Kasumi-1 (cell line): ENCODE measurements at places on chromosomes 11 and 22.

GRCh38 chr22:50269970-50270665 lies at the start of gene MAPK11:
TSS of gene MAPK11 (minus strand) at chr22:50270380. CDS start at chr22:50270292, 88 bp downstream.
- DNase-seq = no peak

- DNase-seq = no peak
These were observed 139.3 kb downstream of the ST3GAL4 start for GRCh38 chr11:126494831-126495230.

DNA sequence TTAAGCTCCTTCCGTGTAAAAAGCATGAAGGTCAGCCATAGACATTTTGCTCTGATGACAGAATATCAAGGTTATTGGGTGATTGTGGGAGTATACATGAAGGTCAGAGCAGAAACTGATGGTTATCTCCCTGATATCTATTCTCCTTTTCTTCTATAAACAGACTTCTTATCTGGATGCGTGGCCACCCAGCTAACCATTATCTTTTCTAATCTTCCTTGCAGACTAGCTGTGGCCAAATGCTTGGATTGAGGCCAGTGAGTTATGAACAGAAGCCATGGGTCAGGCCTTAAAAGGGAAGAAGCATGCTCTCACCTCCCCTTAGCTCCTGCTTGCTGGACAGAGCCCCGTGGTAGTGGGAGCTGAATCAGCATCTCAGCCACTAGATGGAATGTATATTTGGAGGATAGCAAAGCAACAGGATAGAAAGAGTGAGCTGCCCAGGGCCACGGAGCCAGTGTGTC lies 31.3 kb upstream of the LRRC55 start:
- DNase-seq = no peak

DNA sequence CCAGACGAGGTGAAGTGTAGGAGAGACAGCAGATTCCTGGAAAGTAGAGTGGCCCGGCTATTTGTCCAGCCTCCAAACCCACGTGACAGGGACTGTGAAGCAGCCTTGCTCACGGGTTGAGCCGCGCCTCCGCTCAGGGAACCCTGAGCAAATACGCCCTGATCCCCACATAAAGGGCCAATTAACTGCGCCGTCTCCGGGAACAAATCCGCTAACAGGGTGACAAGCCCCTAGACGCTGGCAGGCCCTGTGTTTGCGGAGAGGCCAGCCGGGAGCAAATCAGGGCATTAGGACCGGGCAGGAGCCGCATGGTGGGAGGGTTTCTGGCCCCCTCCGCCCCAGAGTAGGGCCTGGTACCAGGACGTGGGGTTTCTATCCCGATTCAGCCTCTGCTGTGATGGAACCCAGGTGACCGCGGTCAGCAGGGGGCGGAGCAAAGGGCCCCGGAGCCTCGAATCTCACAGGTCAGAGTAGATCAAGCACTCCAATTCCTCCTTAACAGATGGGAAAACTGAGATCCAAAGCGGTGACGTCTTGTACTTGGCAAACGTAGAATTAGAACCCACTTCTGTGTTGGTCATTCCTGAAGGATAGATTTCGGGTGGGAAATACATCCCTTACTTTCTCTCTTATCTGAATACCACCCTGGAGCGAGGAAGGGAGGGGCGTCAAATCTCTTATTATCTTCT lies 2.0 kb upstream of the ROBO3 start:
- DNase-seq = no peak

DNA sequence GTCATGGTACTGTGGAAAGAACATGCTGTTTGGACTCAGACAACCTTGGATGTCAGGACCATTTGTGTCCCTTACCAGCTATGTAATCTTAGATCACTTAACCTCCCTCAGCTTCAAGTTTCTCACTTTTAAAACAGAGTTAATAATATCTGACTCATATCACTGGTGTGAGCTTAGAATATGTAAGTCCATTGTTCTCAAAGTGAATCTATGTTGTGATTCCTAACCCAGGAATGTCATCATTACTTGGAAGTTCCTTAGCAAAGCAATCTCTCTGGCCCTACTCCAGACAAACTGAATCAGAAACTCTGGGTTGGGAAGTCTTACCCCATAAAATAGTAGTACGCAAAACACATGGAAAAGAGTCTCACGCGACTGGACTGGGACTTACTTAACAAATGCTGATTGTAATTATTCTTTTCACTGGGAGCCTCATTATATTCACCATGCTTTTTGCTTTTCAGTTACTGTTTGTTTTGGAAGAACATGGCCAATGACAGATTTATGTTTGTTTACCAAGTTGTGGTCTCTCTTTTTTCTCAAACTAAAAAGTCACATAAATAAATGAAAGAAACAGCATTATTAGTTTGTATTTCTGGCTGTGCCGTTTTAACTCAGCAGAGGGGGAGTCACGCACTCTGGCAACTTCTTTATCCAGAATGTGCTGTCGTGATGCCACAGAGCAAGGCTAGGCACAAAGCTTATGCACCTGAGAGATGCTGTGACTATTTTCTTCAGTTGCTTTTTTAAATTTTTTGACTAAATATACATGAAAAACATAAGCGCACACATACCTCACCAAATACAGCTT lies 217.7 kb upstream of the CTSC start:
- DNase-seq = no peak

DNA sequence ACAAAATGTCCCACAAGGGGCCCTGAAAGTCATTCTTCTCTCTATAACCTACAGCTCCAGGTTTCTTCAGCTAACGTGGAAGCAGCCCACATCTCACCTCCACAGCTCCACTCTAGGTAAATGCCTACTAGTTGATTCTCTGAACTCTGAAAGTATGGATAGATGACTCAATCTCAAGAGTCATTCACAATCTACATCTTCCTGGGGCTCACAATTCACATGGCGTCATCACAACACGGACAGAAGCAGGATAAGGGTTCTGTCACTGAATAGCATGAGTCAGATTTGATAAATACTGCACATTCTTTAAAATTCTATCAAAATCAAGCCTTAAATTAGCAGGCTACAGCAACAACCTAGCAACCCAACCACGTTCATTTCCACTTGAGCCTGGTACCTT lies 96.3 kb downstream of the PLEKHA7 start:
- DNase-seq = no peak

DNA sequence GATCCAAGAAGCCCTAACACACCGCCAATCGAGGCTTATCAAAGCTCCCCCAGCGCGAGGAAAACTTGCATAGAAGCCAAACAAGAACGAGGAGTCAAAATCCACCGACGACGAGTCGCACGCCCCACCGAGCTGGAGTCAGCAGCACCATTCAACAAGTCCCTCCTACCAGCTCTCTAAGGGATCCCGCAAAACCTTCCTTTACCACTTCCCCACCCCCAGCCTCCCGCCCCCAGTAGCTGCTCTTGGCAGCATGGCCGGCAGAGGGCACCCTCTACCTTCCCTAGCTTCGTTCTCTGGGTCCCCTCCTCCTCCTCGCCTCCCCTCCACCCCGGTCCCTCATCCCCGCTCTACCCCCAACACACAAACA lies 1.4 kb downstream of the BDNF start:
- peak; percentile 78 for DNase-seq

GRCh38 chr11:96222102-96222501 lies 120.9 kb downstream of the MAML2 start:
- no peak for DNase-seq

DNA sequence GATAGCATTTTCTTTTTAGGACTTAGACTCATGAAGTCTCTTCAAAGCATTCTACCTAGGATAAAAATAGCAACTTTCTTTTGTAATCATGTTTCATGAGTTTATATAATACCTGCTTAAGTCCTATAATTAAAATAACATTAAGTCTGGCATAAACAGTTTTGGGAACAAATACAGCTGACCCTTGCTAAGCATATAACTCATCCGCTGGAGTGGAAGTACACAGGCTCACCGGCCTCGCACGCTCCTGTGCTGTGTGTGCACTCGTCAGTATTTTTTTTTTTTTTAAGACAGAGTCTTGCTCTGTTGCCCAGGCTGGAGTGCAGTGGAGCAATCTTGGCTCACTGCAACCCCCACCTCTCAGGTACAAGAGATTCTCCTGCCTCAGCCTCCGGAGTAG lies 221.8 kb downstream of the ADAMTS15 start:
- no peak for DNase-seq

DNA sequence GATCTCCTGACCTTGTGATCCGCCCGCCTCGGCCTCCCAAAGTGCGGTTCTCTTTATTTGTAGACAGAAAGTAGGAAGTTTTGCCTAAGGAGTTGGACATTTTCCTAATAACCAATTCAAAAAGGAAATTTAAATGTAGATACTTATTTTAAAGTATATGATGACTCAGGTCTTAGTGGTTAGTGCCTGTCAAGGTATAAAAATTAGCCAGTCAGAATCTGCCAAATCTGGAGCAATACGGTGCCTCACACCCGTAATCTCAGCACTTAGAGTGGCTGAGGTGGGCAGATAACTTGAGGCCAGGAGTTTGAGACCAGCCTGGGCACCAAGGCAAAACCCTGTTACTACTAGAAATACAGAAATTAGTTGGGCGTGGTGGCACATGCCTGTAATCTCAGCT lies 86.7 kb upstream of the RASSF10 start:
- DNase-seq = no peak

DNA sequence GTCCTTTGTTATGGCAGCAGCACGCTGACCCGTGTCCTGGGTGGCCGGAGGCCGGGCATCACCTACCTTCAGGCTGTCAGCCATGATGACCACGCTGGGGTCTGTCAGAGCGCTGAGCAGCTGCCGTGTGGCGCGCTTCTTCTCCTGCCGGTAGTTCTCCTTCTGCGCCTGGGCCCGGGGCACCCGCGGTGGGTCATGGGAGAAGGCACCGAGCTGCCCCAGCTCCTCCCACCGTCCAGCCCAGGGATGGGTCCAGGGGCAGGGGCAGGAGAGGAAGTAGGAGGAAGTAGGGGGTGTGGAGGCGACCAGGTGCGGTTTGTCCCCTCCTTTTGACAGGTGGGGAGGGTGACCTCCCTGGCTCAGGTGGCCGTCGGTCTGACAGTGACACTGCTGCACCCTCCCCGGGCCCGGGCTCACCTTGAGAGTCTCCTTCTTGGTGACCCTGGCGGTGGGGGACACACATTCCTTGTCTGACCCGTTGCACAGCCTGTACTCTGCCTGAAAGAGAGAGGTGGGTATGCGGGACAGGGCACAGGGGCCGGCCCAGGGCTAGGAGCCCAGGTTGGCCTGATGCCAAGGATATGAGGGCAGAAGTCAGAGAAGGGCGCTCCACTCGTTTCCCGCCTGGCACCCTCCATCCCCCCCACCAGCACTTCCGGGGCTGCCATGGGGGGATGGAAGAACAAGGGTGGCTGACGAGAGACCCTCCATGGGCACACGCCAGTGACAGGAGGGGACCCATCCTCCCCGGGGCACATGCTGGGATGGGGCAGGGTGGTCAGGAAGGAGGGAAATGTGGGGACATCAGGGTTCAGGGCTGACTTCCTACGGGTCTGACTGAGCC lies 43.0 kb downstream of the OSBPL5 start:
- DNase-seq = no peak

DNA sequence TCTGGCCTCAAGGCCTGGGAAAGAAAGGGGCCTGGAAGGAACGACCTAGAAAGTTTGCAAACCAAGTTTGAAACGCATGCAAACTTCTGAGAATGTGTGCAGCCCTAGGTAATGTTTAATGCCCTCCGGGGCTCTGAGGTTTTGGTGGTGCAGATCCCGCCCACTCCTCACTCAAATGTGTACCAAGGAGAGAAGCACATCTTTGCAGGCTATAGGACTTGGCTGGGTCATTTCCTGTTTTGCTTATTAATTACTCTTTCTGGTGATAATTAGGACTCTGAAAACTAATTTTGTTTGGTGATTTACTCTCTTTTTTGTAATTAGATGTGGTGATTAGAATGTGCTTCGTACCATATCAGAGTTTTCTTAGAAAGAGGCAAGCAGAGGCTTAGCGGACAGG lies 625.9 kb upstream of the CADM1 start:
- DNase-seq = no peak

GRCh38 chr11:122681735-122682134 lies 26.2 kb downstream of the UBASH3B start:
- peak; percentile 43 for DNase-seq

GRCh38 chr22:21448627-21449416 lies 18.4 kb upstream of the TMEM191C start:
- DNase-seq = no peak
